ENCODE measurements at places on chromosomes 12 and 14.
A peak's percentile ranks its signal among the peaks of the same experiment; 100 is the strongest.

GRCh38 chr14:39276005-39276404, 42.3 kb downstream of the MIA2 start:
- DNase-seq = no peak

GRCh38 chr14:65622703-65623102, 210.2 kb downstream of the FUT8 start:
- no peak for DNase-seq

DNA sequence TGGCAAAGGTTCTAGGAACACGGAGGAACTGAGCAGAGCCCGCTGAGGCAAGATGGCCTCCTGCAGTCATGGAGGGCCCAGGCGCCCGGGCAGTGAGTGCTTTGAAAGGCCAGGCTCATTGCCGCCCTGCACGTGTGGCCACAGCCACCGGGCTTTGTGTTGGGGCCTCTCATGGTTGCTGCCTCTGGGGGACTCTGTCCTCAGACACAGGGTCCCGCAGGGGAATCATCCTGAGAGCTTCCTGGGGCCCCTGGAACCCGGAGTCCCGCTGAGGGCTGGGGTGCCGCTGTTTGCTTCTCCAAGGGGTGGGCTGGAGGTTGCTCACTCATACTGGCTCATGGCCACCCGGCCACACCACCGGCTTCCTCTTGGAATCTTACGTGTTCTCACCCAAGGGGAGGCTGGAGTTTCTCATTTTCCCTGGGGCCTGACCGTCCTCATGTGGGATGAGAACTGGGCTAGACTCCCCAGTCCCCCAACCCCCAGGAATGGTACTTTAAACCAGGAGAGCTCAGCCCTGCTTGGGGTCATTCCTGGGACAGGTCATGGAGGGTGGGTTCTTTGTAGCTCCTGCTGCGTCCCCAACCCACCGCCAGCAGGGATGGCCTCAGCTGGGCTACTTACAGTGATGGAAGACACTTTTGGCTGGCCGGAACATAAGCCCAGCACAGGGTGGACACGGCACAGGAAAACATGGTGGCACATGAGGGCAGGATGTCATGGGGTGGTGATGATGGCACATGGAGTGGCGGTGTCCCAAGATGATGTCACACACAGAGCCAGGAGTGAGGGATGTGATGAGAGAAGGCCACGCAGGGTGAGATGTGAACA, 21.1 kb upstream of the LRTM2 start:
- no peak for DNase-seq

DNA sequence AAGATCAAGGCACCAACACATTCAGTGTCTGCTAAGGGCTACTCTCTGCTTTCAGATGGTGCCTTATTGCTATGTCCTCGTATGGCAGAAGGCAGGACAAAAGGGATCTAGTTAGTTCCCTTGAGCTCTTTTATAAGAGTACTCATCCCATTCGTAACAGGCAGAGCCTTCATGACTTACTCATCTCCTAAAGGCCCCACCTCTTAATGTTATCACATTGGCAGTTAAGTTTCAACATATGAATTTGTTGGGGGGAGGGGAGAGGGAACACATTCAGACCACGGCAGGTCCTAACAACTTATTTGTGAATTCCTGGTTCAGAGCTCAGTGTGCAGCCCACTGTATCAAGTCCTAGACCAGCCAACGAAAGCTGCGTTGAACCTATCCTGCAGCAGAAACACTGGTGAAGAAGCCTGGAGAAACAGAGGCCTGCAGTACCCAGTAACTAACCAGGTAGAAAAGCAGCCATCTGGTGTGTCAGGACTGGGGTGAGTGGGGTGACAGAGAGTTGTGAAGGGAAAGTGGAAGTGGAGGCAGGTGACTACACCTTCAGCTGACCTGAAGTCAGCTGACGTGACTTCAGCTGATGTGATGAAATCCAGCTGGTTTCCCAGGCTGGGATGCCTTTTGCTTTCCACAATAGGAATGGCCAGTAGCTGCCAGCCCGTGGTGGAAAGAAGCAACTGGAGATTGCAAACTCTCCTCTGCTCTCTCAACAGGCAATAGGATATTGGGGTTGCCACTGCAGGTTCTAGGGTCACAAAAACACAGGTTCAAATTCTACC, 101.6 kb upstream of the PLXNC1 start:
- no peak for DNase-seq

DNA sequence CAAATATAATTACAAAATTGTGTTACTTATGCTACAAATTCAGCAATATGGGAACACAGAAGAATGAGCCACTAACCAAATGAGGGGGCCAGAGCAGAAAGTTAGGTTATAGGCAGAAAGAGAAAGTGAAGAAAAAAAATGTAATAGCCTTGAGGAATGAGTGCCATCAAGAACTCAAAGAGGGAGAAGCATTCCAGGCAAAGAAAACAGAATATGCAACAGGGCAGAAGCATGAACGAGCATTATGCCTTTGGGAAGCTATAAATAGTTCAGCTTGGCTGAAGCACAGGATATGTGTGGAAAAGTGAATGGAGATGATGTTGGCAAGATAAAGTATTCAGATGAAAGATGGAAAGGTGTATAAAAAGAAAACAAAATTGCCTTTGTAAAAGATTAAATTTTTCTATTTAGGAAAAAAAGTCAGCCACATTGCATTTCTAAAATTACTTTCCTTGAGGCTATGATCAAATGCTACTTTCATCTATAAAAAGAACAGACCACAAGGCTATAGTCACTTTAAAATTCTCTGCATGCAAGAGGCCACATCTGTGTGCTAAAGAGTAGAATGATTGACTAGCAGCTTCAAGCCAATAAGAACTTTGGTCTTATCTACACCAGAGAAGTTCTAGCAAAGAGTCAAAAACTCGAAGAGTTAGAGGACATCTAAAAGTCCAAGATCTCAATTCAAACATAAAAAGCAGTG, 193.6 kb upstream of the GARIN6 start:
- DNase-seq = no peak

DNA sequence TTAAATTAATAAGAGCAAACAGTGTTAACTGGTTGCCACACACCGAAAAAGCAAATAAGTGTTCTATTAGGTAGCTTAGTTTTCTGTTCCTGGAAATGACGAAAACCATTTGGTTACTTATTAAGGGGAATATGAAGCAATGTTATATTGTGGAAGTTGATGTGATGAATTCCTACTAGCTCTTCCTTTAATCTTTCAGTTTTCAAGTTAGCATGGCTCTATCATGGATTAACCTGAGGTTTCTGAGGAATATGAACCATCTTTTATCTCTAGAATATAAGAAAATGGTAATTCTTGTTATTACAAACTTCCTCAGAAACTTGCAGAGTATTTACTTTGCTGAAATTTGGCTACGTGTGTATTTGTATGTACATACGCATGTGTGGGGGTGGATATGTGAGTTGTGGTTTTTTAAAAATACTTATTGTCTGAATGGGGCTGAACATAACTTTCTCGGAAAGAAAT, 245.7 kb downstream of the KCNC2 start:
- DNase-seq = no peak

DNA sequence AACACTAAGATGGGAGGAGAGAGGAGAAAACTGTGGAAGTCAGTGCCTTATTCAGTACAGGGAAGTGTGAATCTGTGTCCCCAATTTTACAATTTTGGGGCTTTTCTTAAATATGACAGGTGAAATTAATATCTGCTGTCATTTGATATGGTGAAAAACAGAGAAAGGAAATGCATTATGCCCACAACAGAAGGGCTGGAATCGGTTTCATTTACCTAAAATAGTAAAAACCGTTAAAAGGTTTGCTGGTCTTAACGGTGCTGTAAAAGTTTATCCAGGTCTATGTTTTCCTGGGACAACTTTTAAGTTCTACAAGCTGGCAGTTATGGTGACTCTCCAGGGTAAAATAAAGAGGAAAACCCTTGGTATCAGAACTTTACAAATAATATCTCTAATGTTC, 310.8 kb downstream of the FUT8 start:
- no peak for DNase-seq

DNA sequence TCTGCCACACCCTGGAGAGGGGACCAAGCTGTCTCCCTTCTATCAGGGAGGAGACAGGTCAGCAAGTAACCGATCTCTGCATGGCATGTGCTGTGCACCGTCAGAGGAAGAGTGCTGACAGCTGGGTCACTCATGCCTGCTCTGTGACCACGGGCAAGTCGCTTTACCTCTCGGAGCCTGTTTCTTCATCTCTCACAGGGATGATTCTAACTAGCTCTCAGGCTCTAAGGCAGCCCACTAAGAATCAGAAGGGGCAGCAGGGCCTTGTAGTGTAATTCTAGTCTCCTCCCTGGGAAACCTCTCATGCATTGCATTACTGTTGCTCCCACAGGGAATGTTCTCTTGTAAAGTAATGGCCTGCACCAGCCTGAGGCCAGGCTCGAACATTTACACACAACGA, 11.9 kb downstream of the CD9 start:
- DNase-seq = no peak

DNA sequence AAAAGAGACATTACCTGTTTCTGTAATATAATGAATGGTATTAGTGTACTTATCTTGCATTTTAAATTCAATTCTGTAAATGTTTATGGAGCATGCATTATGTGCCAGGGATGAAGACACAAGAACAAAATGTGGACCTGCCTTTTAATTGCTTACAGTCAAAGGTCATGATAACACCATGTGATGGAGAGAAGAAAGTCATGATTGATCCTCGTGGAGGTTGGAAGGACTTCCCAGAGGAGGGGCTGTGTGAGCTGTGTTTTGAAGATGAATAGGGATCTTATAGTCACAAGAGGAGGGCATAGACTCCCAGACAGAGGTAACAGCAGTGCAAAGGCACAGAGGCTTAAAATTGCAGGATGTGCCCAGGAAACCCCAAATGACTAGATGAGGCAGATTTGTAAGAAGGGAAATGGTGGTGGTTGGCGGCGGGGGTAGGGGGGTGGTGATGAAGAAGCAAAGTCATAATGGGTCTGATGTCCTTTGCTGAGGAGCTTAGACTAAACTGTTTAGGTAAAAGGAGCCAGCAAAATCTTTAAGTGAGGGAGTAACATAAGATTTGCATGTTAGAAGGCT, 151.5 kb downstream of the PRKCH start:
- no peak for DNase-seq

GRCh38 chr14:49615776-49616175, 4.7 kb downstream of the RPL36AL start:
- DNase-seq = no peak

DNA sequence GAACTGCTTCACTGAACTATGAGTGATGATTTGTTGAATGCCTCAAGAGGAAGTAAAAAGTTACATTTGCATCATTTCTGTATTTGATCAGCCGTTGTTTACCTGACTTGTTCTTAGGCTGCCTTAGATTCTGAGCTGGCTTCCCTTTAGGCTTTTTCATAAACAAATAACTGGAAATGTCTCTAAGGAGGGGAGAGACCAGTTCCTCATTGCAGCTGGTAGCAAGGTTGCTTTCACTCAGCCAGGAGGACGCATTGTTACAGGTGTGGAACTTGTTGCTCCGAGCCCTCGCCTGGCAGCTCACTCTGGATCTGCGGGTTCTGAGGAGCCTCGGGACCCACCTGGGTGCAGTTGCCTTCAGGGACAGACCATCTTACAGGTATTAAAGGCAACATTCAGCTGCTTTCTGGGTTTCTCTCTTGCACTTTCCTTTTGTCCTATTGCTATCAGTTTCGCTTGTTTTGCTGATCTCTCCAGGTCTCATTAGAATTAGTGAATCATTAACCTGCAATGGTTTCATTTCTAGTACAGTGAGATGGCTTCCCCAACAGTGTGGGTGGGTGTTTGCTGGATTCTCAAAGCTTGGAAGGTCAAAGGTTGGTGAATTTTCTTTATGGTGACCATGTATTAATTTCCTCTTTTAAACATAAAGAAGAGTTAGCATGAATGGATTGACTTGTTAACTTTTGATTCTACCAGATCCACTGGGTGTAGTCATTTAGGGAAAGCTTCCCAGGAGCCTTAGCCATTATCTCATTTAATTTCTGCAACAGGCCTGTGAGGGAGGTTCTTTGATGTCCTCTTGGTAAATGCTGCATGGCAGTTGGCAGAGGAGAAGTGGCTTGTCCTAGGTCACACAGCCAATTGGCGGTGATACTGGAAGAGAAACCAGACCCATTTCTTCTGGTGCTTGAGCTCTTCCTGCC, at the start of gene PLEKHG7:
TSS of gene PLEKHG7 (plus strand) at position 236 of the 926 bp plus-strand sequence. CDS start 3,643 bp downstream, outside the sequence.
- DNase-seq = no peak

DNA sequence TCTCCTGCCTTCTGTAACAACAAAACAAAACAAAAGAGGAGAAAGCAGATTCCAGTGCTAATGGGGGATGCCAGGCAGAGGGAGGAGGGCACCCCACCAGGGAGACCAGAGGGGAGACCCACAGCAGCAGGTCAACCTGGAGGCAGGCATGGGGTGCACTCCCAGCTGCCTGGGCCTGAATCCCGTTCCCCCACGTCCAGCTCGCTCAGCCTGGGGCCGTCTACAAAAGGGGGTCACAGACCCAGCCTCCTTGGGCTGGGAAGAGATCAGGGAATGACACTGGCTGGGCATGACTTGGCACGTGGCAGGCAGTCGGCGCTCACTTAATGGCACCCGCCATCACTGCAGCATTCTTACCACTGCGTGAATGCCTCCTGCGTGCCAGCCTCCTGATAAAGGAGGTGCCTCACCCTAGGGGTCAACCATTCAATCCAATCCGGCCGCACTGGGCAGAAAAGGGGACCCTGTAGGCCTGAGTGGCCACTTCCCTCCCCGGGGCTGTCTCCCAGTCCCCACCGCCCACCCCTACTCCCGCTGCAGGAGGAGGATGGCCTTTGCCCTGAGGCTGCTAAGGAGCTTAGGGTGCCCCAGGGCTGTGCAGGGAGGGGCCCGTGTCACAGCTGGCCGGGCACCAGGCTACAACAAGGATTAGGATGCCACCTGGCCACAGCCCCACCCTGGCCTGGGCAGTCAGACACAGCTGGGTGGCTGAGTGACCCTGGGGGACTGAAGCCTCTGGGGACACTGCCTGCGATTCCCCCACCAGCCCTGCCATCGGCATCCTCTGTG, 87.5 kb downstream of the NCOR2 start:
- no peak for DNase-seq

GRCh38 chr12:113184900-113185179, 438 bp downstream of the DDX54 start:
- DNase-seq = peak; percentile 50

DNA sequence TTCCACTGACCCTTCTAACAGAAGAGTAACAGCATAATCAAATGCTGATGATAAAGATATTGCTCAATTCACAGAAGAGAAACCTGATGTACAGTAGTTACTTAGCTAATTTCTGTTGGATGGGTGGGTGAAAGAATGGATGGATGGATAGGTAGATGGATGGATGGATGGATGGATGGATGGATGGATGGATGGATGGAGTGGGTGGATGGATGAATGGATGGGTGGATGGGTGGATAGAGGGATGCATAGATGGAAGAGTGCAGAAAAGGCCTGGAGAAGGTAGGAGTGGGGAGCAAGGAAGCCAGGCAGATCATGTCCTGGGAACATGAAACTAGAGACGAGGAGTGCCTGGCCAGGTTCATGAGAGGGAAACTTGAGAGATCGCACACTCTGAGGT, 520.9 kb downstream of the BCL11B start:
- DNase-seq = no peak

GRCh38 chr12:51371295-51371953, 19.8 kb downstream of the GALNT6 start:
- no peak for DNase-seq

GRCh38 chr14:94823556-94824341, 53.8 kb upstream of the GSC start:
- no peak for DNase-seq

GRCh38 chr12:58433959-58434358, 486.3 kb downstream of the LRIG3 start:
- DNase-seq = no peak

Measured in DMS 273 treated with DMSO at 0.1 percent for 48 hours (cell line).